Stimulated activated CD8-positive, alpha-beta memory T cell treated with anti-CD3 and anti-CD28 coated beads, Interleukin-7, amount 100 ng/mL, for 24 hours (primary cell): ENCODE measurements at places on chromosomes 13 and 19.

- peak; percentile 41 for DNase-seq
Observed at GRCh38 chr19:19554074-19555023, 16.3 kb downstream of the CILP2 start.

GRCh38 chr13:23432626-23433025, 876 bp downstream of the SACS start:
- DNase-seq: no peak

- DNase-seq: no peak
Observed at GRCh38 chr13:23477101-23477500, 43.6 kb upstream of the SACS start.

DNA sequence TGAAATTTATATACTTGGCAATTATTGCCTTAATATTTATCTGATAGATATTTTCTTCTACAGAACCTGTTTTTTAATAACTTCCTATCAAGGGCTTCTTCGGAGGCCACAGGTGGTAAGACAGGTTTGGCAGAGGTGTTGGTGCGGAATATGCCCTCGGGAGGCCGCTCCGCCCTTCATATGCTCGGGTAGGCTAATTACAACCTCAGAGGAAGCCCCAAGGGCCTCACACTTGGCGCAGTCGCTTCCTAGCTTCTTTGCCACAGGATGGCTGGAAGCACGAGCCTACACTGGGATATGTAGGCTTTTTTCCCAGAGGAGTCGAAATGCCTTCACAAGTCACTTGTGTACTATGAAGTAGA, 68.8 kb downstream of the LMO7 start:
- DNase-seq: no peak

- no peak for DNase-seq
Observed at GRCh38 chr19:39413272-39413910, 922 bp downstream of the PLEKHG2 start.

DNA sequence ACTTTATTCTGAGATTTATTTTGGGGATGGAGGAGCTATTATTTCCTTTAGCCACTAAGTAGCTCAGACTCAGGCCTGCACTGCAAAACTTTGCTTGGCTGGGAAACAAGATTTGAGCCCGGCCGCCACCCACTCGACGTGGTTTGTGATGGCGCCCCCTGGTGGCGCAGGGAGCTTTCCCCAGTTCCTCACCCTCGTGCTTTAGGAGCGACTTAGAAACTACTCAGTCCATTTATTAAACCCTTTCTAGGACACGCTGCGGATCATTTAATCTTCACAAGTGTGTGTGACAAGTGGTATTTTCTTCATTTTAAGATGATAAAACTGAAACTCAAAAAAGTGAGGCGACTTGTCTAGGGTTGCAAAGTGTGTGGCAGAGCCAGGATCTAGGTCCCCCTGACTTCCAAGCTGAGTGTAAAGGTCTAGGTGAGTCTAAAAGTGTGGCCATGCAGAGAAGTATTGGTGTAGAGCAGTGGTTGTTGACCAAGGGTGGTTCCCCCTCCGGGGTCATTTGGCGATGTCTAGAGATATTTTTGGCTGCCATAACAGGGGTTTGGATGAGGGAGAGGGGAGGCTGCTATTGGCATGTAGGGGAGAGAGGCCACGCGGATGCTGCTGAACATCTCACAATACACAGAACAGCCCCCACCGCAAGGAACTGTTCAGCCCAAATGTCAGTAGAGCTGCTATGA, 2.2 kb downstream of the CXCL17 start:
- DNase-seq: peak; percentile 59

GRCh38 chr19:14300303-14300702, 80.9 kb upstream of the ADGRE5 start:
- DNase-seq: no peak

GRCh38 chr13:78015782-78016181, 97.2 kb upstream of the EDNRB start:
- DNase-seq: no peak

DNA sequence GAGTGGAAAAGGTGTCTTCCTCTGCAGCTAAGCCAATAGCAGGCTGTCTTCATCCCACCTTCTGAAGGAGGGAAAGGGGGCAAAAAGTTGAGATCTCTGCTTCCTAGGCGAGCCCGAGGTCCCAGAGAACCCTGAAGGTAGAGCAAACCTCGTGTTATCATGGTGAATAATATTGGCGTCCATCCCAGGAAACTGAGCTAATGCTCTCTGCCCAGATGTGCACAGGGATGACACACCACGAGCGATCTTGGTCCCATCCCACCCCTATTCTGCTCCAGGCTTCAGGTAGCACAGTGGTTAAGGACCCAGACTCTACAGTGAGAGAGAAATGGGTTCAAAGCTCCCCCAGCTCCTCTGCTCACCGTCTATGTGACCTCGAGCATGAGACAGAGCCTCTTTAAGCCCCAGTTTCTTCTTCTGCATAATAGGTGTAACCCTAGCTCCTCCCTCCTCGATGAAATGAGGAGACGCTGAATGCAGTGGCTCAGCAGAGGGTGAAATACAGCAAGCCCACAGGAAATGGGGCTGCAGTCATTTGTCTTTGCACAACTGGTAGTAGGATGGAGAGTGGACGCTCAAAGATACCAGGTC, 9.9 kb upstream of the CEACAM20 start:
- no peak for DNase-seq

GRCh38 chr13:77338329-77338728, 11.4 kb upstream of the MYCBP2 start:
- DNase-seq: no peak

GRCh38 chr13:109790942-109791605, 4.7 kb upstream of the IRS2 start:
- DNase-seq: no peak

GRCh38 chr19:11574689-11575088, 2.8 kb downstream of the ACP5 start:
- DNase-seq: no peak

- peak; percentile 1 for DNase-seq
Observed at GRCh38 chr13:79194272-79194671, 211.8 kb downstream of the RBM26 start.

GRCh38 chr19:47019431-47020041, at the start of gene NPAS1:
Gene NPAS1 (plus strand): TSS chr19:47019837. CDS start chr19:47021048, 1,211 bp downstream.
- no peak for DNase-seq

DNA sequence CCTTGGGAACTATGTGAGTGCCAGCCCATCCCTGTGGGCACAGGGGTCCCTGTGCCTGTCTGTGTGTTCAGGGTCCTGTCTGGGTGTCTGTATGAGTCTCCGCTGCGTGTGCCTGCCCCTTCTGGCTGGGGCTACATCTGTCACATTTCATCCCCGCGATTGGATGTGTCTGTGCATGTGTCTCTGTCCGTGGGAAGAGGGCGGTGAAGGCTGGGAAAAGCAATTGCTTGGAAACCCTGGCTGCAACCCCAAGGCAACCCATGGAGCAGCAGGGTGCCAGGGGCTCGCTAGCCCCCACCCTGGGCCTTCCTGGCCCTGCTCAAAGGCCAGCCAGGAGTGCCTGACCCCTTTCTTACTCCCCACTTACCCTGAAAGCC, 1.4 kb downstream of the MAG start:
- no peak for DNase-seq

- peak; percentile 33 for DNase-seq
Observed at GRCh38 chr13:27830010-27830409, 37.7 kb downstream of the GSX1 start.

DNA sequence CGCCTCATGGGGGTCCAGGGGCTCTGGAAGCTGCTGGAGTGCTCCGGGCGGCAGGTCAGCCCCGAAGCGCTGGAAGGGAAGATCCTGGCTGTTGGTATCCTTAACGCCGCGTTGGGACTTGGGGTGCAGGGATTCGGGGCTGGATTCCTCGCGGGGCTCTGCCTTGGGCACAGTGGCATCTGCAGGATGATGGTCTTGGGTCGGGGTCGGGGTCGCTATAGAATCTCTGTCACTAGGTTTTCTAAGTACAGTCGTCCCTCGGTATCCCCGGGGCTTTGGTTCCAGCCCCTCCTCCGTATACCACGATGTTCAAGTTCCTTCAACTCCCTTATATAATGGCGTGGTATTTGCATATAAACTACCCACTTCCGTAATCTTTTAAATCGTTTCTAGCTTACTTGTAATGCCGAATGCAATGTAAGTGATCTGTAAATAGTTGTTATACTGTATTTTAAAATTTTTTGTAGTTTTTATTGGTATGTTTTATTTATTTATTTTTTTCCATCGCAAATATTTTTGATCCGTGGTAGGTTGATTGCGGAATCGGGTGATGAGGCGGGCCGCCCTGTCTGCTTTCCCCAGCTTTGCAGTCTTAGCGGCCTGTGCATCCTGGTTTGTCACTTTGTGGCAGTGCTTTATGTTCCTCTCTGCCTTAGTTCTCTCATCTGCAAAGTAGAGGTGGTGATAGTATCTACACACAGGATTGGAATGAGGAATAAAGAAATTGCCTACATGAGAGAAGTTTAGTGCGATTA, 606 bp downstream of the ERCC5 start:
- DNase-seq: no peak

DNA sequence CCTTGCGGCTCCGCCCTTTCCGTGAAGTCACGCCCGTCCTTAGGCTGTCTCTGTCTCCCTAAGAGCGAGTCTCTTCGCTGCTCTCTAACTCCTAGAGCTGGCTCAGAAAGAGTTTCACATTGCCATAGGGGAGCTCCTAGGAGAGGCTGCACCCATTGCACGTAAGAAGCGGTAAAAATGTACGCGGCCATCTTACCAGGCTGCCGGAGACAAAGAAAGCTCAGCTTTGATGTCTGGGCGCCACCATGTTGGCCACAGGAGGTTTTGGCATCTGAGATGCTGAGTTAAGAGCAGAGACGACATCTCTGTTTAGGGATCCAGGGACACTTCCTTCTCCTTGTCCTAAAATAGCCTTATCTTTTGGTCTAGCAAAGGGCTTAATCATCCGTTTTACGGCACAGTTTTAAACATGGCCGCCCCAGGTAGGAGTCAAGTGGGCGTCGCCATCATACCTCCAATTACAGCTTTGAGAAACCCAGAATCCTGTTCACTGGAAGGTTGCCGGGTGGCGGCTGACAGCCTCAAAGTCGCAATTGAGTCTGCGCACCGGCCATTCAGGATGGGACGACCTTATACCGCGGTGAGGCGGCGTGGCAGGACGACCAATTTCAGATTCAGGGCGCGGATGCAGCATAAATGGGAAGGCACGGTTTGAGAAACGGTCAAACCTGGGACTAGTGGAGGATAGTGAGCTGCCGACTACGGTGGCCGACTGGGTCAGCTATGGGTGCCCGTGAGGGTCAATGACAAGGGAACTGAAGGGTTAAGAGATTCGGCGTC, at the start of gene ZNF793:
TSS of gene ZNF793 (plus strand) at position 553 of the 780 bp plus-strand sequence. CDS start 16,501 bp downstream, outside the sequence.
- peak; percentile 54 for DNase-seq

DNA sequence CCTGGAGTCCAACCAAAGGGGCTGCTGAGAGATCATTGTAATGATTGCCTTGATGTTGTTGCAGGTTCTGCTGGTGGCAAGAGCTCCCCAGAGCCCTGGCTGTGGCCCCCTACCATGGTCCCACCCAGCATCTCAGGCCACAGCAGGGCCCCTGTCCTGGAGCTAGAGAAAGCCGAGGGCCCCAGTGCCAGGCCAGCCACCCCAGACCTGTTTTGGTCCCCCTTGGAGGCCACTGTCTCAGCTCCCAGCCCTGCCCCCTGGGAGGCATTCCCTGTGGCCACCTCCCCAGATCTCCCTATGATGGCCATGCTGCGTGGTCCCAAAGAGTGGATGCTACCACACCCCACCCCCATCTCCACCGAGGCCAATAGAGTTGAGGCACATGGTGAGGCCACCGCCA, 15.5 kb downstream of the NCAN start:
- no peak for DNase-seq

DNA sequence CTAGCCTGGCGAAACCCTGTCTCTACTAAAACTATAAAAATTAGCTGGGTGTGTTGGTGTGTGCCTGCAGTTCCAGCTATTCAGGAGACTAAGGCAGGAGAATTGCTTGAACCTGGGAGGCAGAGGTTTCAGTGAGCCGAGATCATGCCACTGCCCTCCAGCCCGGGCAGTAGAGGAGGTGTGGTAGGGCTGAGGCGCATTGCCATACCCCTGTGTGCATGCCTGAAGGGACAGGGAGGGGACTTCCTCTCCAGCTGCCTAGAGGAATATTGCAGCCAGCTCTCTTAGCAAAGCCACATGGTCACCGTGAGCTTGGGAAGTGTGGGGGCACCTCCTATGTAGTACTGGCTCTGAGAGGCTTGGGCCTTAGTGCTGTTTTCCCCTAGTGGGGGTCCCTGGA, 29.2 kb upstream of the PEPD start:
- no peak for DNase-seq

GRCh38 chr13:105972306-105972721, 563.1 kb downstream of the EFNB2 start:
- no peak for DNase-seq

DNA sequence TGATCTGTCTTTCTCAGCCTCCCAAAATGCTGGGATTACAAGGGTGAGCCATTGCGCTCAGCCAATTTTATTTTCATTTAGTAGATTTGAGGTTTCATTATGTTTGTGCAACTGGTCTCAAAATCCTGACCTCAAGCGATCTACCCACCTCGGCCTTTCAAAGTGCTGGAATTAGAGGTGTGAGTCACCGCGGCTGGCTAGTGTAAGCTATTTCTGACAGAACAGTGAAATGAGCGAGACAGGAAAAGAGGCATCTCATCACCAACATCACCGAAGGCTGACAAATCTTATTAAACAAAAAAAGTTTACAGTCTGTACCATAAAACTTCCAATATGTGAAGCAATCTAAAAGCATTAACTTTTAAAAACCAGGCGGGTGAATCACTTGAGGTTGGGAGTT, 12.2 kb upstream of the ZNF888 start:
- no peak for DNase-seq

GRCh38 chr13:47621931-47622330, 379.1 kb downstream of the SUCLA2 start:
- DNase-seq: no peak

GRCh38 chr19:13398780-13399726, 107.2 kb downstream of the CACNA1A start:
- no peak for DNase-seq

GRCh38 chr19:13691569-13692435, 72.5 kb upstream of the MRI1 start:
- DNase-seq: no peak

- no peak for DNase-seq
Observed at GRCh38 chr19:35133826-35134225, 1.0 kb downstream of the LGI4 start.

GRCh38 chr13:54901316-54901715, 1872.7 kb downstream of the OLFM4 start:
- DNase-seq: no peak

DNA sequence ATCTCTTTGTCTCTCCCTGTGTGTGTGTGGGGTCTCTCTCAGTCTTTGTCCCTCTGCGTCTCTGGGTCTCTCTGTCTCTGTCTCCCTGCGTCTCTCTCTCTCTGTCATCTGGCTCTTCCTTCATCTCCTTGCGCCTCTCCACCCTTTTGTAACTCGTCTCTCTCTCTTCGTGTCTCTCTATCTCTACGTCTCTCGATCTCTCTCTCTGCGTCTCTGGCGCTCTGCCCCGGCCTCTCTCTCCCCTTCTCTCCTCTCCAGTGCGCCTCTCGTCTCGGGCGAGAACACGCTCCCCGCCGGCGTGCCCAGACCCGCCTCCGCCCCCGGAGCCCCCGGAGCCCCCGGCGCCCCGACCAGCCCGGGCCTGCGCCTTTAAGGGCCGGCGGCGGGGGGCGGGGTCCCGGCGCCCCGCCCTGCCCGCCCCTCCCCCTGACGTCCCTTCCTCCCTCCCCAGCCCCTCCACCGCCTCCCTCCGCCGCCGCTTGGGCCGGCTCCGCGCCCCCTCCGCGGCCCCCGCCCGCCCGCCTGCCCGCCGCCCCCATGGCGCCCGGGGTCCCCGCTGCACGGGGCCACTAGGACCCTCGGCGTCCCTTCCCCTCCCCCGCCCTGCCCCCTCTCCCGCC, at the start of gene MARK4:
TSS of gene MARK4 (plus strand) at position 440 of the 620 bp plus-strand sequence. CDS start 318 bp downstream, outside the sequence.
- no peak for DNase-seq

GRCh38 chr13:85663856-85664255, 135.4 kb downstream of the SLITRK6 start:
- DNase-seq: no peak
